ENCODE measurements at places on chromosomes 2 and 18. TPM values are rescaled to one million over a fixed set of nuclear protein-coding genes. Genes with fewer than 3 reads are reported as not detected.

GRCh38 chr2:17583166-17583565 is 42.7 kb downstream of the VSNL1 start:
- no peak for DNase-seq

- DNase-seq = no peak
Measured at GRCh38 chr18:62852851-62853250, 137.5 kb downstream of the PHLPP1 start.

DNA sequence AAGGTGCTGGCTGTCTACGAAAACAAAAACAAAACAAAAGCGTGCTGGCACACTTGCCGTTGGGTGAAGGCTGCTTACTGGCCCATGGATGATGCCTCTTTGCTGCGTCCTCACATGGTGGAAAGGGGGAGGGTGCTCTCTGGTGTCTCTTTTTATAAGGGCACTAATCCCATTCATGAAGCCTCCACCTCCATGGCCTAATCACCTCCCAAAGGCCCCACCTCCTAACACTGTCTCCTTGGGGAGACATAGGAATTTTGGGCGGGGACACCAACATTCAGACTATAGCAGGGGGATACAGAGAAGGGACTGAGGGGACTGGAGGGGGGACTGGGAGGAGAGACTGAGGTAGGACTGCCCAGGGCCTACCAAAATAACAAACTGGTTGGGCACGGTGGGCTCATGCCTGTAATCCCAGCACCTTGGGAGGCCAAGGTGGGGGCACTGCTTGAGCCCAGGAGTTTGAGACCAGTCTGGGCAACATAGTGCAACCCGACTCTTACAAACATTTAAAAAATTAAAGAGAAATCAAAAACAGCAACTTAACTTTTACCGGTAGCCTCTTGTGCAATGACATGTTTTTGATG is 14.5 kb downstream of the PTMA start:
- no peak for DNase-seq

DNA sequence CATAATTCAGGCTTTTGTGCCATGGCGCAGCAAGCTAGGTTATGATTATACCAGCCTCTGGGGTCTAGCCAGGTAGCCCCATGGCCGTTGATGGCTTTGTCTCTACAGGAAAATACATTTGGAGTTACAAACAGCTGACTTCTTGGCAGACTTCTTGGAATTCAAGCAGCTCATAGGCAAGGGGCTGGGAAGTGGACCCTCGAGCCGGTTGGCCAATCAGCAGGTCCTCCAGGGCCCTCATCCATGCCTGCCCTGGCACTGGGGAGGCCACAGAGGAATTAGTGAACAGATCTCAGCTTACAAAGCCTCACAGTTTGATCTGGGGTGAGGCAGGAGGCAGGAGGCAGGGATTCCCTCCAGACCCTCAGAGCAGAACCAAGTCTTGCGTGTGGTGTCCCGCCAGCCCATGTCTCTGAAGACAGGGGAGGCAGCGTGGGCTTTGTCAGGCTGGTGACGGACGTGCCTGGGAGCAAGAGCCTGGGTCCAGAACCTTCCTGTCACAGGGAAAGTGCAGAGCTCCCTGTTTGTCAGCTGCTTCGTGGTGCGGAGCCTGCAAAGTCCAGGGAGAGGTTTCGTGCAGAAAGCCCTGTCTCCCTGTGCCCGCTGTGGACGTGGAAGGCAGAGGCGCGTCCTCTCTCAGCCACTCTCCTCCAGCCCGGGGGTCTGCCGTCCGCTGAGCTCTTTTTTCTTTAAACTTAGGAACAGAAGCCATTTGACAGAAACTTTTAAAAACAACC is 131.7 kb downstream of the KLHL29 start:
- DNase-seq = no peak

DNA sequence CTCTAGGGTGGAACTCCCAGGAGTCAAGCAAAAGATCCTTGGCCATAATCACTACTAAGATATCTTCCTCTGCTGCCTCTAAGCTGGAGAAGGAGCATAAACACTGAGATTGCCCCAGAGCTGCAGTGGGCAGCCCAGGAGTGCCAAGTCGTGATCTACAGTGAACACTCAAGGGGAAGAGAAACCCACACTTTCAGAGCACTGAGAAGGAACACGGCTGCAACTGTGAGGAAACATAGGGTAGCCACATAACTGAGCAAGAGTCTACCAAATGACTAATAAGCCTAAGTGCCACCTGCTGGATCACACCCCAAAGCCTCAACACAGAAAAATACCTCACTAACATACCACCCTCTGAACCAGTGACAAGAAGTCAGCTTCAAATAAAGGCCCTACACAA is 79.6 kb upstream of the RAB12 start:
- no peak for DNase-seq

DNA sequence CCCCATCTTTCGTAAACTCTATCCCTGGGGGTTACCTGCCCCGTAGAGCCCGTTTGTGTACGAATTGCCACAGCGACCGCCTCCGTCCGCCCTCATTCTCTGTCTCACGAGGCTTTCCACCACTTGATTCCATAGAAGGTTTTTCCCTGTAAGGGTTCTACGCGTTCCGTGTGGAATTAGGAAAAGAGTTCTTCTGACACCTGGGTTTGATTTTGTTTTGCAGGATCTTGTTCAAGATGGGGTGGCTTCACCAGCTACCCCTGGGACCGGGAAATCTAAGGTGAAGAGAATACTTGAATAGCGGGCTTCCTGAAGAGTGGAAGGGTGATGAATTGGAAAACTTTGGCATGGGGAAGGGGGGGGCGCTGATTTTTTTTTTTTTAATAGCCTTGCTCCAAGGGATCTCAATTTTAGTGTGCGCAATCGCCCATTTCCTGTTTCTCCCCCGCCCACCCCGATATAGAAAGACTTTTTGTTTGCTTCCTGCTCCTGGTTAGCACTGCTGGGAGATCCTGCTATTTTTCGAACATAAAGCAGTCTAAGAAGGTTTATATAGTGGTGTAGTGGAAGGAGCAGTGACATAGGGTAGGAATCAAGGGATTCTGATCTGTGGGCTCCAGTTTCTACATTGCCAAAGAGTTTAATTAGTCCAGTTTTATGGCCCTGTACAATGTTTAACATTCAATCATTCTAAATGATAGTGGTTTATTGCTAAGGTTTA is 564 bp downstream of the GCC2 start:
- no peak for DNase-seq

- DNase-seq = peak; percentile 43
Measured at GRCh38 chr2:239283961-239284795, 116.6 kb downstream of the HDAC4 start.

DNA sequence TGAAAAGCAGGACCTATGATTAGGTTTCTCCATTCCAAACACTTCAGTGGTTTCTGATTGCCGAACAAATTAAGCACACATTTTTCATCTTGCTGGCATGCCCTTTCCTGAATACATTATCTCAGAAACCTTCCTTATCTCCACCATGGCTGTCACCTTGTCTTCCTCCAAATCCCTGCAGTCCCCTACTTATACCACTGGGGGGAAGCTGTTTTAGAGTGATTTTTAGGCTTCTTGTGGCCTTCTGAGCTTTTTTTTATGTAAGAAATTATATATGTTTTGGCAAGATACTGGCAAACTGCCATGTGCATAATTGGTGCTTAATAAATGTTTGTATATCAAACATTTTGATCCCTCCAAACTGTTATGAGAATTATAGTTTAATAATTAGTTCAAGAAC is 229.2 kb downstream of the MYT1L start:
- DNase-seq = no peak

- no peak for DNase-seq
Measured at GRCh38 chr18:76722224-76723061, 99.9 kb upstream of the ZNF236 start.

GRCh38 chr2:20352230-20352578 is 1.6 kb upstream of the PUM2 start:
- no peak for DNase-seq

DNA sequence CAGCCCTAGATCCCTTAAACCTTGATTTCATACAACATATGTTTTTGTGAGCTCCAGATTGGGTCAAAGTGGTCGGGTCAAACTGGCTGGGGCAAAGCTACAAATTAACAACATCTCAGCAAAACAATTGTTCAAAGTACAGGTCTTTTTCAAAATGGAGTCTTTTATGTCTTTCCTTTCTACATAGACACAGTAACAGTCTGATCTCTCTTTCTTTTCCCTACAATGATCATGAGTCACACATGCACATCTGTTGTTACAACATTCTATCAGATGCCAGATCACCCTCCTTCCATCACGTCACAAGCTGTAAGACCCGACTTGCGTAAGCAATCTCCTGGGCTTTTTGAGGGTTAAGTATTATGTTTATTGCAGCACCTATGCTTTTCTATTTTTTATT is 55.1 kb downstream of the RHOB start:
- no peak for DNase-seq

- DNase-seq = no peak
Measured at GRCh38 chr2:170723446-170723958, 8.4 kb downstream of the SP5 start.

- no peak for DNase-seq
Measured at GRCh38 chr2:67881816-67882215, 181.0 kb downstream of the C1D start.

- no peak for DNase-seq
Measured at GRCh38 chr2:24855022-24855622, 61.9 kb downstream of the CENPO start.

GRCh38 chr2:237327175-237327950 is 86.6 kb downstream of the COL6A3 start:
- peak; percentile 83 for DNase-seq

DNA sequence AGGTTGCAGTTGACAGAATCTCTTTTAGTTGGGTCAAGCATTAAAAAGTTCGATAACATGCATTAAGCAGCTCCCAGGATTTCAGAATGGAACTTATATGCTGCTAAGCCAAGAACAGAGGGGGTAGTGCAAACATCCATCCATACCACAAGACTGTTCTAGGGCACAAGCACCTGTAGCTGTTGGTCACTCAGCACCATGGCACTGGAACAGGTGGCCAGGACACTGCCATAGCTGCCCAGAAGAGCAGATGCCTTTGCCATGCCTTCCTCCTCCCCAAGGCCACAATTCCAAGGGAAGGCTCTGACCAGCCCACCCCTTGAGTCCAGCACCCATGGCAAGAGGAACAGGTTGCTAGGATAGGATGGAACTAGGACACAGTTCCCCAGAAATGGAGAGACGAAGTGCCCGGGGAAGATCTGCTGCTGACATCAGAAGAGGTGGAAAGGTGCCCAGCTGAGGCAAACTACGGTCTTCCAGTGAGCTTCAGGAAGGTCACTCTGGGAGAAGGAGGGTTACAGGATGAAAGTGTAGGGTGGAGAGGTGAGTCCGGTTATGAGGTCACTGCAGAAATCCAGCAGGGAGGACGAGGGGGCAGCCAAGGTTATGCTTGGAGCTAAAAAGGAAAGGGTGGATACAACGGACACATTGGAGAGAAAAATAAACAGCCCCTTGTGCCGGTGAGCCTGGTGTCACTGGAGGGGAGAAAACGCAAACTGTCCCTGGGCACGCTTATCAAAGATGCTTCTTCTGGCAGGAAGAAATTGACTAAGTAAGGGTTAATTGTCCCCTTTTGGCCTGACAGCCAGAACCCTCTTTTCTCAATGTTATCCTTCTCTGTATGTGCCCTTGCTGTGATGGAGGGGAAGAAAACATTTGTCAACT is 41.9 kb downstream of the C1QL2 start:
- no peak for DNase-seq

DNA sequence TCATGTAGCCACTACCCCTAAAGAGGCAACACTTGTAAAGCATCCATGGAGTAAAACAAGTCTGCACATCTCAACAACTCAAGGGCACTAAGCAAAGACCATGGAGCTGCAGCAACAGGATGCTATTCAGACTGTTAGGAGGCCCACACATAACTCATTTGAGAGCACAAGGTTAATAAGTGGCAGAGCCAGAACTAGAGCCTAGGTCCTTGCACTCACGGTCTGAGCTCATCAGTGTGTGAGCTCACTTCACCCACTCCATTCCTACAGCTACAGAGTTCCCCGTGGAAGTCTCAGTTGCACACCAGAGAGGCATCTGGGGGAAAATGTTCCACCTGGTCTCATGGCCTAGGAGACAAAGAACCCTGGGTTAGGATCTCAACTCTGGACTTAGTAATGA is 35.0 kb downstream of the TTC32 start:
- DNase-seq = no peak

DNA sequence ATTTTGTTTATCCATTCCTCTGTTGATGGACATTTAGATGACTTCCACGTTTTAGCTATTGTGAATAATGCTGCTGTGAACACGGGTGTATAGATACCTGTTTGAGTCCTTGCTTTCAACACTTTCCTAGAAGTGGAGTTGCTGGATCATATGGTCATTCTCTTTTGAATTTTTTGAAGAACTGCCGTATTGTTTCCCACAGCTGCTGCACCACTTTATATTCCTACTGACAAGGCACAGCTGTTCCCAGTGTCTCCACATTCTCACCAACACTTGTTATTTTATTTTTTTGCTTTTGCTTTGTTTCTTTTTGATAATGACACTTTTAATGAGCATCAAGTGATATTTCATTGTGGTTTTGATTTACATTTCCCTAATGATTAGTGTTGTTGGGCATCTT is 41.4 kb upstream of the KCNJ13 start:
- DNase-seq = no peak

DNA sequence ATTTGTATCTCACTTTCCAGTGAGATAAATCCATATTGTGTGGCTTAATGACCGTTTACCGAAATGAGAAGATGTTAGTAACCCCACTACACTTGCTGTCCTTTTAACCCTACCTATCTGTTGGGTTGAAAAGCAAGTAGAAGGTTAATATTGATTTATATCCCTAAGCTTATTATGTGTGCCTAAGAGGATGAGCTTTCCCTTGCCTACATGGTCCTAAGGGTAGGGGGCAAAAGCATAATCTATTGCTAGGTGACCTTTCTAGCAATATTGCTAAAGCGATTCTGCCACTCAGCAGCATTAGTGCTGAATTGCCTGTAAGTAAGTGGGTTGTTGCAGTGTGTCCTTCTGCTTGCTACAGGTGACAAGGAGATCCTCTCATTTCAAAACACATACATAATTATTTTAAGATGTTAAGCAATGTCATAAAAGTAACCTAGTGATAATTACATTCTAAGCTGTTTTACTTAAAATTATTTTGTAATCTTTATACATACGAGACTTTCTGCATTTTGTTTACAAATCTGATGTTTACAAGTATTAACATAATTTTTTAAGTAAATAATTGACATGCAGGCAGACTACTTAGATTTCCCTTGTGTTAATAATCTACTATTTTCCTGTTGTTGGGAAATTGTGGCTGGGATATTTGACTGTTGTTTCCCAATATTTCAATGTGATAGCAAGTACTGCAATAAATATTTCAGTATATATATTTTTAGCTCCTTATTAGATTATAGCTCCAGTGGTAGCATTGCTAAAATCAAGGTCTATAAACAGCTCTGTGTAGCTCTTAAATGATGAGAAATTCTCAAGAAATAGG is 49.1 kb upstream of the CABYR start:
- no peak for DNase-seq

SP3 gene
- 41.2 TPM for total RNA-seq

CCDC148 gene
- total RNA-seq = 0.78 TPM

IAH1 gene
- total RNA-seq = 85.9 TPM

POTEI gene
- not detected for total RNA-seq

PRSS56 gene
- 0.11 TPM for total RNA-seq

IRS1 gene
- total RNA-seq = 15.9 TPM

LOXHD1 gene
- 0.35 TPM for total RNA-seq

CXCR4 gene
- total RNA-seq = 3.1 TPM

OSBPL1A gene
- 78.9 TPM for total RNA-seq

BOK gene
- 4.5 TPM for total RNA-seq

TCF23 gene
- total RNA-seq = 0.16 TPM

ABCG8 gene
- total RNA-seq = 0.32 TPM
